ENCODE measurements at places on chromosomes 1 and 21.

- H3K27me3 ChIP-seq: peaks cover 14% of the 10 kb centered on the region
- no peak overlapping the region for H3K4me3 ChIP-seq
- H3K36me3 ChIP-seq: peaks cover 4% of the 10 kb centered on the region
- no peak overlapping the region for H3K27ac ChIP-seq
Measured at GRCh38 chr1:156709031-156709430, 3.6 kb upstream of the CRABP2 start.

GRCh38 chr21:15749861-15750159 is 20.0 kb downstream of the USP25 start:
- no peaks in the 10 kb centered on the region for H3K27me3 ChIP-seq
- H3K27ac ChIP-seq: no peak overlapping the region
- no peak for DNase-seq
- no peaks in the 10 kb centered on the region for H3K4me1 ChIP-seq

GRCh38 chr1:208944981-208945451 is 638.5 kb upstream of the CAMK1G start:
- no peak overlapping the region for H3K27ac ChIP-seq
- DNase-seq: no peak

DNA sequence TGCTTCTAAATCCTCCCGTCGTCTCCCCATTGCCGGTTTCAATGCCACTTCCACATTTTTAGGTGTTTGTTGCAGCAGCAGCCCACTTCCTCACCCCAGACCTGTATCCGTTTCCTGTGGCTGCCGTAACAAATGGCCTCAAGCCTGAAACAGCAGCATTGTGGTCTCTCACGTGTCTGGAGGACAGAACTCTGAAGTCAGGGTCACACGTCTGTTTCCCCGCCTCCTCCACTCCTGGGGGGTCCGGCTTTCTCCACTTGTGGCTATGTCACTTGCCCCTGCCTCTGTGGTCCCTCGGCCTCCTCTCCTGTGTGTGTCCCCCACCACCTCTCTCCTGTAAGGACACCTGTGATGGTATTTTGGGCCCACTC is 21.8 kb downstream of the TRPM2 start:
- H3K4me3 ChIP-seq: no peak overlapping the region
- H3K27me3 ChIP-seq: no peaks in the 10 kb centered on the region
- DNase-seq: no peak
- no peaks in the 10 kb centered on the region for H3K36me3 ChIP-seq
- no peaks in the 10 kb centered on the region for H3K4me1 ChIP-seq

GRCh38 chr21:32083197-32083596 is 195.7 kb downstream of the MIS18A start:
- no peak overlapping the region for H3K27ac ChIP-seq
- no peaks in the 10 kb centered on the region for H3K36me3 ChIP-seq
- H3K4me1 ChIP-seq: no peaks in the 10 kb centered on the region
- H3K4me3 ChIP-seq: no peak overlapping the region
- H3K27me3 ChIP-seq: no peaks in the 10 kb centered on the region

GRCh38 chr1:69459244-69459643 is 108.5 kb upstream of the LRRC7 start:
- H3K4me1 ChIP-seq: no peaks in the 10 kb centered on the region
- no peak for DNase-seq
- no peaks in the 10 kb centered on the region for H3K27me3 ChIP-seq
- no peak overlapping the region for H3K4me3 ChIP-seq

DNA sequence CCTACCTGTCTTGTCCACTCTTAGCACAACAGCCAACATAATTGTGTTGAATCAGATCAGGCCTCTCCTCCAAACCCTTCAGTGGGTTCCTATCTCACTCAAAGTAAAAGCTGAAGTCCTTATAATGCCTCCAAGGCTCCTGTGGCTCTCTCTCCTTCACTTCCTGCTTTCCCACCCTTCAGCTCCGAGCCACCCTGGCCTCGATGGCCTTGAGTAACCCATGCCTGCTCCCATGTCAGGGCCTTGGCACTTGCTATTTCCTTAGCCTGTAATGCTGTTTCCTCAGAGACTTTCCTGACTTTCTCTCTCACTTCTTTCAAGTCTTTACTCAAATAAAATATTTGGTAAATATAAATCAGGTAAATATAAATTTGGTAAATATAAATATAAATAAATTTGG is 8.1 kb upstream of the PLEKHM2 start:
- no peaks in the 10 kb centered on the region for H3K27me3 ChIP-seq
- DNase-seq: no peak
- no peaks in the 10 kb centered on the region for H3K4me1 ChIP-seq

DNA sequence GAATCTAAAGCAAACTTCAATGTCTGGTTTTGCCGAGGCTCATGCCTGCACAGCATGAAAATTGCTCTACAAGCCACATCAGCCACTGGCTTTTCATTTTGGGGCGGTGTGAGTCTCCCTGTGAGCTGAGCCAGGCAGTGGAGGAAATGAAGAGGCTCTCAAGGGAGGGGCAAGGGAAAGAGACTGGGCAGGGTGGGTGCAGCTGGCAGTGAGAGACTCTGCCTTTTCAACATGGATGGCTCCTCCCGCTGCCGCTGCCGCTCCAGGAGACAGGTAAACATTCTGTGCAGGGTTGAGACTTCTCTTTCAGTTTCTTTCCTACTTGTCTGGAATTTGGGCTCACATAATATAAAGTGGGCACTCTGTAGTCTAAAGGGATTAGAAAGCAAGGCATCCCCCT is 11.3 kb upstream of the CTSE start:
- peak overlapping the region; percentile 50 for H3K4me3 ChIP-seq
- peaks cover 39% of the 10 kb centered on the region for H3K4me1 ChIP-seq
- peak; percentile 54 for DNase-seq
- H3K27me3 ChIP-seq: no peaks in the 10 kb centered on the region
- no peaks in the 10 kb centered on the region for H3K36me3 ChIP-seq
- no peak overlapping the region for H3K27ac ChIP-seq

DNA sequence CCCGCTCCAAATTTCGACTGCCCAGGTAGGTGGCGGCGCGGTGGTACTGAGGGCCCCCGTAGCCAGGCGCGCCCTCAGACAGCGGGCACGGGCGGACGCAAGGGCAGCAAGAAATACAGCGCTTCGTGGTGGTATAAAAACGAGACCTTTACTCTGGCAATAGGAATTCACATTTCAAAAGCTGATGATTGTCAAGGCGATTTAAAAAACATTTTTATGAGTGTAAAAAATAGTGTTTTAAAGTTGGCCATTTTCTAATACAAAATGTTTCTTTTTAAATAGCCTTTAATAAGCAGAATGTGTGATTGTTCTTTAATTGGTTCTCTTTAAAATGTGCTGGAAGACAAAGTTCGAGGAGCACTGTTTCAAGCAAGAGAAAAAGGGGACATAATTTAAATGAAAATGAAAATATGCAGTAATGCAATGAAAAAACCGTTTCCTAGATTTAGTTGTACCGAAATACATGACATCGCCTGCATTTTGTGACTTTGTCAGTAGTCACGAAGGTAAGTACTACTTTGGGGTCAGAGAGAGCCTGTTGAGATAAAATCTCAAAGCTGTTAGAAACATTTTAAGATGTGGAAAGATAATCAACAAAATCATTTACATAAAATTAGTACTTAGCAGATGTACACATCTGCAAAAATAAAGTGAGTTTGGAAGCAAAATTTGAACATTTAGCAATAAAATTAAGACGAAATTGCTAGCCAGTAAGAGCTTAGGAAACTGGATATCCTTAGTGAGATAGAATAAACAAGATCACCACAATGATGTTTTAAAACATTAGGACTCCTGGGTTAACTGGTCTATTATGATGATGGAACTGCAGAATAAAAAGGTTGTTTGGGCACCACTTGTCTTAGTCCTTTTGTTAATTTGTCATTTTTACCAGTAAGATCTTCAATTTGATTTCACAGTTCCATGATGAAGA is 1.1 kb upstream of the PSMG1 start:
- H3K27ac ChIP-seq: peak overlapping the region; percentile 91
- peaks cover 4% of the 10 kb centered on the region for H3K4me1 ChIP-seq
- peak; percentile 30 for DNase-seq
- no peaks in the 10 kb centered on the region for H3K27me3 ChIP-seq

DNA sequence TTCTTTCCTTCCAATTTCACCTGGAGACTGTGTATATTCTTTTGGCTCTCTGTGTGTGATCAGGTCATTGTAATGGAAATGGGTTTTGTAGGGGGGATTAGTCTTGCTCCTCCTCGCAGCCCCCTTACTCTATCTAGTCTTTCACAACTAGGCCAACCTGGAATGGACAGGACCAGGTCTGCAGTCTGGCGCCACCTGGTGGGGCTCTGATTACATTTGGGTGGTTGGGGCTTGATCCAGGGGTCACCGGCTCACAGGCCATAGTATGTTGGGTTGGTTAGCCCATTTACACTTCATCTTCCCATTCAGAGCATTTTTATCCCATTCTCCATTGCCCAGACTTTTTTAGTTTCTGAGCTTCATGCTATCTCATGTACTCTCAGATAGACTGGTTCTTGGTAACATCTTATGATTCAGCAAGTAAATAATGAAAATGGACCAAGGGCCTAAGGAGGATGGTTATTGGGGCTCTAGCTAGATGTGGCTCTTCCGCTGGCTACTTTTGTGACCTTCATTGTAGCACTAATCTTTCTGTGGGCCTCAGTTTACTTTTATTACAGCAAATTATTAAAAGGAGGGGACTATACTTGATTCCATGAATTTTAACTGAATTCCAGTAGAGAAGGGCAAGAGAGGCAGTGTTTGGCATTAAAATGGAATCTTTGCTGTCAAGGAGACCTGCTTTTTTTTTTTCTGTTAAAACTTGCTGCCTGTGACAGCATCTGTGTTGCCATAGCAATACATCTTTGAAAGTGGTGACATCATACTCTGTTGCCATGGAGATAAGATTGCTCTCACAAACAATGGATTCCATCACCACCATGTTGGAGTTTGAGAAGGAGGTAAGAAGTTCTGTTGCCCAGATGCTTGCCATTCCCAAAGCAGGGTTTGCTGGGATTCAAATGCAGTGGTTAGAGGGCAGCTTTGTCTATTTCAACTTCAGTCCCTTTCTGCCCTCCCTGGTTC is 150.1 kb downstream of the PLXNA2 start:
- no peaks in the 10 kb centered on the region for H3K36me3 ChIP-seq
- H3K27ac ChIP-seq: no peak overlapping the region
- no peaks in the 10 kb centered on the region for H3K27me3 ChIP-seq
- peaks cover 46% of the 10 kb centered on the region for H3K4me1 ChIP-seq
- peak; percentile 61 for DNase-seq
- no peak overlapping the region for H3K4me3 ChIP-seq

- H3K4me1 ChIP-seq: peaks cover 5% of the 10 kb centered on the region
- DNase-seq: no peak
- no peak overlapping the region for H3K27ac ChIP-seq
- H3K27me3 ChIP-seq: no peaks in the 10 kb centered on the region
Measured at GRCh38 chr1:26003262-26003661, 5.4 kb upstream of the PAFAH2 start.

DNA sequence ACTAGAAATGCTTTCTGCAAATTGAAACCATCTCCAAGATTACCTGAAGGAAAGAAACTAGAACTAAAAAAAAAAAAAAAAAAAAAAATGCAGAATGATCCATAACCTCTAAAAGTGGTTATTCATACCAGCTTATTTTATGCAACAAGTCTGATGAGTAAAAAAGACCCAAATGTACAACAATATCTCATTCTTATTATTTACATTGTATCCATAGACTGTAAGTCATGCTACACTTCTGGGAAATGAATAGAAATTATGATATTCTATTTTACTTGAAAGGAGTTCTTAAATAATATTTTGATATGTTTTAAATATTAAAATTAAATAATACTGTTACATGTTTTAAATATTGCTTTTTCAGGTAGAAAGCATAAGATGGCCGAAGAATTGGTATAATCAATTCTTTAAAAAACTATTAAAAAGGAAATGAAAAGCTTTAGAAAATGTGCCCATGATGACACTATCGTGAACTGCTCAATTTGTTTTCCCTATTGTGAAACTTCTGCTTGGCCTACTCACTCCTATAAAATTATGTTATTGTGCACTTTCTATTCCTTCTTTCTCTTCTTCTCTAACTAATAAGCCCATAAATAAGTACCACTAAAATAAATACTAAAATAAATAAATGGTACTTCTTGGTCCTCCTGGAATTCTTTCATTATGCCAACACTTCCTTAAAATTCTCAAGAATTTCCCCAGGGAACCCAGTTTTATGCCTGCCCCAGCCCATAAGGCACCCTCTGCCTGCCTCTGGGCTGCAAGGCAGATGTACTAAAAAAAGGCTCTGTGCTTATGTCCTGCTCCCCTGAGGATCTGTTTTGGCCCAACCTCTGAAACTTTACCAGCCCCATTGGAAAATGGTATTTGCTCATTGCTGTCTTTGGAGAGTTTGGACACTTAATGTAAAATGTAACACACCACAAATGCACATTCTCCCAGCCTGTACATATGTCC is 18.1 kb downstream of the SAMSN1 start:
- no peak for DNase-seq
- H3K36me3 ChIP-seq: no peaks in the 10 kb centered on the region
- H3K4me3 ChIP-seq: no peak overlapping the region
- H3K27me3 ChIP-seq: no peaks in the 10 kb centered on the region
- no peaks in the 10 kb centered on the region for H3K4me1 ChIP-seq
- H3K27ac ChIP-seq: peak overlapping the region; percentile 60

- no peak for DNase-seq
- H3K4me3 ChIP-seq: no peak overlapping the region
- no peaks in the 10 kb centered on the region for H3K27me3 ChIP-seq
- H3K27ac ChIP-seq: no peak overlapping the region
- peaks cover 22% of the 10 kb centered on the region for H3K36me3 ChIP-seq
Measured at GRCh38 chr1:26459573-26460031, 12.6 kb upstream of the HMGN2 start.

GRCh38 chr1:108747171-108747850 is 837 bp downstream of the STXBP3 start:
- H3K27me3 ChIP-seq: no peaks in the 10 kb centered on the region
- peak overlapping the region; percentile 82 for H3K4me3 ChIP-seq
- DNase-seq: peak; percentile 19
- H3K4me1 ChIP-seq: no peaks in the 10 kb centered on the region
- H3K27ac ChIP-seq: peak overlapping the region; percentile 97

DNA sequence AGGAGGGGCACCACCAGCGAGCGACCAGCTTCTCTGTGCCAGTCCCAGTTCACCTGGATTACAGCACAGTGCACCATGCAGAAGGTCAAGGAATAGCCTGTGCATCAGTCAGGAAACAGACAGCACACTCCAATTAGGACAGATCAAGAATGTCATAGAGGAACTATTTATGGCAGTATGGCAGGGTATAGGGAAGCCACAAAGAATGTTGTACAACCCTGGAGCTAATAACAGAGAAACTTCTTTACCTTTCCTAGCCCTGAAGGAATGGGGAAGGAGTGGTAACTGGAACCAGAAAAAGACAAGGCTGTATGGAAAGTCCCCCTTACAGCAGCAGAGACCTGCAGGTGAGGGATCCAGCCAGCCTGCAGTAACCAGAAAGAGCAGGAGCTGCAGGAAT is 87.8 kb upstream of the USP24 start:
- no peak for DNase-seq
- no peak overlapping the region for H3K27ac ChIP-seq
- H3K4me3 ChIP-seq: no peak overlapping the region
- no peaks in the 10 kb centered on the region for H3K36me3 ChIP-seq

GRCh38 chr1:214352838-214353237 is 71.9 kb downstream of the SMYD2 start:
- H3K36me3 ChIP-seq: no peaks in the 10 kb centered on the region
- H3K4me1 ChIP-seq: no peaks in the 10 kb centered on the region
- DNase-seq: no peak
- no peak overlapping the region for H3K27ac ChIP-seq
- no peaks in the 10 kb centered on the region for H3K27me3 ChIP-seq

All from thymus (tissue), 14 donors.